Stimulated activated CD8-positive, alpha-beta memory T cell treated with anti-CD3 and anti-CD28 coated beads, Interleukin-2, amount 100 ng/mL, for 48 hours (primary cell): ENCODE measurements at places on chromosomes 6 and 20.
A peak's percentile ranks its signal among the peaks of the same experiment; 100 is the strongest.

GRCh38 chr6:26249707-26249956 lies 115.4 kb upstream of the BTN3A2 start:
- no peak for DNase-seq

DNA sequence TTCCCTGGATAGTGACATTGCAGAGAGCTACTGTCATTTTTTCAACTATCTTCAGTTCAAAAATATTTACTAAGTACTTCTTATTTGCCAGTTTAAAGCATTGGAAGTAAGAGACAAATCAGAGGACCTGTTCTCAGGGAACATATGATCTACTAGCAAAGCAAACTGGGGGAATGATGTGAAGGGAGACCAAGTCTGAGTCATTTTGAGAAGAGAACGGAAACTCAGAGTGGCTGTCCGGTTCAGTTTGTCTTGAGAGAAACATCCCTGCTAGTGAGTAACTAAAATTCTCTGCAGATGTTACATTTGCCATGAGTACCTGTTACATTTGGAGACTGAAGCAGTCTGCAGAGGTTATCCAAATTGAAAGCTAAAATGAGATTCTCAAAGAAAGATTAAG lies 118.3 kb downstream of the KCNQ5 start:
- no peak for DNase-seq

- no peak for DNase-seq
These were observed 4.1 kb downstream of the SPTLC3 start for GRCh38 chr20:13012886-13013285.

- DNase-seq, result peak; percentile 37
These were observed 26.1 kb downstream of the LOC128125822 start for GRCh38 chr6:63598049-63599036.

DNA sequence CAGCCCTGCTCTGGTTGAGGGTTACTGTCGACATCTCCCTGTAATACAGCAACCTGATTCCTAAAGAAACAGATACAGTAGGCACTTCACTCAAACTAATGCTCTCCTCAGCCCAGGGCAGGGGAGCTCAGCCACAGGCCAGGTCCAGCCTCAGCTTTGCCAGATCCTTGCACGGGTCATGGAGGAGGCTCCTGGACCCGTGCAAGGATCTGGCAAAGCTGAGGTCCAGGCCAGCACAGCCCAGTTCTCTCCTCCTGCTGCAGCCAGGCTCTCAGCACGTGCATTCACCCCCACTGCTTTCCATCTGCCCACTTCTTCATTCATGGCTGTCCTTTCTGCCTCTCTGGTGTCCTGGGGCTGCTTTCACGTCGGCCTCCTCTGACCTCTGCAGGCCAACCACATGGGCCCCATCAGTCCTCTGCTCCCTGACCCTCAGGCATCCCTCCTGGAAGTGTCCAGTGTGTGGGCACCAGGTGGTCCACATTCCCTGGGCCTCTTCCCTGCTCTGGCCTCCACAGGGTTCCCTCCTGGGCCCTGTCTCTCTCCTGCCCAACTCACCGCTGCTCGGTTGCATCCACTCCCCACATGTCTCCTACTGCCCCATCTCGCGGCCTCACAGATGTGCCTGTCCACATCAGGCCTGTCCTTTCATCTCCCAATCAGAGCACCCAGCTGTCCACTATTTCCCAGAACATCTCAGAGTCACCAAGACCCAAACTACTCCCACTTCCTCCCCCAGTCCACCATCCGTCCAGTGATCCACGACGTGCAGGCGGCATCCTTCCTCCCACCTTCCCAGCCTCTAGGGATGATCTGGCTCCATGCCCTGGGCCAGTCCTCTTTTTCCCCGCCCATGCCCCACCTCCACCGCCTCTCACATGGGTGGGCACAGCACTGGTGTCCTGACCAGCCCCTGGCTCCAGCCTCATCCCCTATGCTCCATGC lies 11.8 kb upstream of the CD93 start:
- DNase-seq, result no peak

- no peak for DNase-seq
These were observed 69.2 kb downstream of the MRPL14 start for GRCh38 chr6:44057931-44058616.

GRCh38 chr6:12064131-12064530 lies 52.0 kb downstream of the HIVEP1 start:
- no peak for DNase-seq

DNA sequence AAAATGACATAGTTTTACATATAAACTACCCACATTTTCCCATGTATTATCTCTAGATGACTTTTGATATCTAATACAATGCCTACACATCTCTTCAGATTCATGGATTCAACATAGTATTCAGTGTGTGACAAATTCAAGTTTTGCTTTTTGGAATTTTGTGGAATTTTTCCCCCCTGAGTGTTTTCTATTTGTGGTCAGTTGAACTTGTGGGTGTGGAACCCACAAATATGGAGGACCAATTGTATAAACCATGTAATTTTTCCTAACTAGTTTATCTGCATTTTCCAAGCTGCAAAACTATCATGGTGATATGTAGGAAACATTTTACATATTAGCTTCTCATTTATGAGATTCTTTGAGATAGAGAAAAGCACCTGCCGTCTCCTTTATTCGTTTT lies 374.3 kb upstream of the SOX4 start:
- DNase-seq, result no peak

- no peak for DNase-seq
These were observed 141.1 kb upstream of the SGK1 start for GRCh38 chr6:134458857-134459657.

DNA sequence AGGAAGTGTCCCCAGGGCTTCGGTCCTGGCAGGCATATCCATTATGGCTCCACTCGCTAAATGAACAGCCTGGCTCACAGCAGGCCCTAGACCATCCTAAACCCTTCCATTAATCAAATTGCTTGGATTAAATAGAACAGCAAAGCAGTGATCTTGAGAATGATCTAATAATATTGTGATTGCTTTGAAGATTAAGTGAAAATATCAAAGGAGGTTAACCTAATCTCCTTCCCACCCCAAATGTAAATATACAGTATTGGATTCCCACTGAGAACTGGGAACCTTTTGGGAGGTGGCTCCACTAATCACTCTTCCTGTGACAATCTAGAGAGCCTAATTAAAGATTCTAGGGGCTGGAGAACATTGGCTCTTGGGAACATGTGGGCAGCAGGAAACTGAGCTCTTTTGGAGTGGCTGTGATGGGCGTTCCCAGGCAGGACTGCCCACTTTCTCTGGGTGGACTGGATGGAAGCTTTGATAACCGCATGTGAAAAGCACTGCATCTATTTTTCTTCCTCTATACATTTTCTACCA lies 68.3 kb upstream of the FRMD1 start:
- DNase-seq, result no peak

DNA sequence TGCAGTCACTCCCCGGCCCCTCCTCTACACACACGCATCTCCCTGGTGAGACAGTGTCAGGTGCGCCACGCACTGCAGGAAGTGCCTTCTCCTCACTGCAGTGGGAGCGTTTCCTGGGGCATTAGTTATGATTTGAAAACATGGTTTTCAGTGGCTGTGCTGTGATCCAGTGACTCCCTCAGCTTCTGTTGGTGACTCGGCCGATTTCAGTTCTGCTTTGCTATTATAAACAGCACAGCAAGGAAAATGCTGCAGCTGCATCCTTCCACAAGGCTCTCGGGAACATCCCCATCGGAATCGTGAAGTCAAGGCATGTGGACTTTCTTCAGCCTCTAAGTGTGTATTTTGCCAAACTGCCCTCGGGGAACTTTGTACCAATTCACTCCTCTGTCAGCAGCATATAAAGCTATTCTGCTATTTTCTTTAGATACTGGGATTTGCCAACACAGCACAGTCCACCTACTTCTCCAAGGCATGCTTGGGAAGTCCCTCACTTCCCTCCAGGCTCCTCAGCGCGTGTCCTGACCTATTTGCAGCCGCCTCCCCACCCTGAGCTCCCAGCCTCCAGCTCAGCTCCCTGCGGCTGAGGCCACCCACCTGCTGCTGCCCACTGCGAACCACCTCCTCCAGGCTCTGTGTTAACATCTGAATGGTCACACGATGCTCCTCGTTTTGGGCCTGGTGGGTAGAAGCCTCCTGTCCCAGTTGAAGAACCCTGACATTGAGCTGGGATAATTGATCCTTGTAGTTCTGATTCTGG lies 54.5 kb downstream of the GINS1 start:
- no peak for DNase-seq
